Renal pelvis (tissue), 12 donors: ENCODE measurements at places on chromosomes 16 and 17.

- DNase-seq, result no peak
These were observed 165.7 kb downstream of the SHISA6 start for GRCh38 chr17:11406716-11407115.

GRCh38 chr17:49566668-49567071, 9.0 kb upstream of the NXPH3 start:
- DNase-seq, result no peak

- DNase-seq, result no peak
These were observed 459.3 kb upstream of the MAF start for GRCh38 chr16:80059836-80060235.

DNA sequence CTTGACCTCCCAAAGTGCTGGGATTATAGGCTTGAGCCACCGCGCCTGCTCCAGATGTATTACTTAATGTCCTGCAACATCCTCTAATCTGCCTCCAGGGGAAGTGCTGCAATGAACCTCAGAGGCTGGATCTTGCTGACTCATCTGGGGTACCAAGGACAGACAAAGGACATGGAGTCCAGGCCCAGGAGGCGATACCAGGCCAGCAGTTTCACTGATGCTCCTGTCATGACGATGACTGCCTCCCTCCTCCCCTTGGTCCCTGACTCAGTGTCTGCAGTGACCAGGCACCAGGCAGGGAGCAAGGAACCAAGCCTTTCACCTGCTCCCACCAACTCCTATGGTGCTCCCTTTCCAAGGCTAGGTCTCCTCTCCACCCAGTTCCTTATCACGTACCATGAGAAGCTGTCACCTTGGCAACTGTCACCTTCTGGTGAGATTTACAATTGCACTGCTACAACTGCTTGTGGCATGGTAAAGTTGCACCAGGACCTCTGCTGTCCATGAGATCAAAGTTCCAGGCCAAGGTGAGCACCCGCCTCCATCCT, 21.6 kb upstream of the PHOSPHO1 start:
- no peak for DNase-seq

DNA sequence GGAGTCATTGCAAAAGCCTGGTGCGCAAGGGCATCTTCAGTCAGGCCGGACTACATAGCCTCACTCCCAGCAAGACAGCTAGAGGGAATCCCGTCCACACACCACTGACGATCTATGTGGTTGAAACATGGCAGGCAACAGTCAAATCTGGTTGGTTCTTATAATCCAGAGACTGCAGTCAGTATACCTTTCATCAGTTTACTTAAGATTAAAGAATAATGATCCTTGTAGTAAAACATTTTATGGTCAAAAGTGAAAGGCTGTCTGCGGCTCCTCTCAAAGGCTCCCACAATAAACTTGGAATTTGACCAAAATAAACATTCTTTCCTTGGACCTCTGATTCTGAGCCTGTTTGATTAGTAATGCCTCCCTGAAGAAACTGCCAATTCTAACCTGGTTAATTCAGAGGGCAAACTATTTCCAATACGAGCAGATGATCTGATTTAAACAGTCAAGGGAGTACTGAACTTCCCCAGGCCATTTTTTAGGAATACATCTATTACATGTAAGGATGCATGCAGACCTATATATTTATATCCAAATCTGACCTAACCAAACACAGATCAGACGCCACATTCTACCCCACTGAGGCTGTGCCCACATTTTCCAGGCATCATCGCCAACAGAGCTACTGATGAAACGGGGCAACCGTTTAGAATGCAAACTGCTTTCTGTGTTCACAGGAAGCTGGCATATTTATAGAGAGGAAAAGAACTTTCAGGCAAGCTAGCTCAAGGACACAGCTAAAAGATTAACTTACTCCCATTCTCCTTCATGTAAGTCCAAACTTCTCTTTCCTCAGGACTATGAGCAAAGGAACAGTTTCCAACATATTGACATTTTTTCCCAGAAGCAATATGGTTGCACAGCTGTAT, 15.3 kb upstream of the TXNDC11 start:
- DNase-seq, result no peak

DNA sequence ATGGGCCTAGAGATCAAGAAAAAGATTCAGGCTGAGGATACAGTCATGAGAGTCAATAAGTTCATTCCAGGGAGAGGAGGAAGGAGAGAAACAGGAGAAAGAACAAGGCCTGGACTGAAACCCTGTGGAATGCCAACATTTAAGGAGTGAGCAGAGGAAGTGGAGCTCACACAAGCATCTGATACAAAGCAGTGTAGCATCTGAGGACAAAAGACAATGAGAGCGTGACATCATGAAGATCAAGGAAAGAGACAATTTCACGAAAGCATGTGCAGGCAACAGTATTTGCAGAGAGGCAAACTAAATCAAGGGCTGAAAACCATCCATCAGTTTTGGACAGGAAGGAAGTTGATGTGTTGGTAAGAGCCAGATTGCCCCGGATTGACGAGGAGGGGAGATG, 25.3 kb upstream of the SCNN1B start:
- no peak for DNase-seq

DNA sequence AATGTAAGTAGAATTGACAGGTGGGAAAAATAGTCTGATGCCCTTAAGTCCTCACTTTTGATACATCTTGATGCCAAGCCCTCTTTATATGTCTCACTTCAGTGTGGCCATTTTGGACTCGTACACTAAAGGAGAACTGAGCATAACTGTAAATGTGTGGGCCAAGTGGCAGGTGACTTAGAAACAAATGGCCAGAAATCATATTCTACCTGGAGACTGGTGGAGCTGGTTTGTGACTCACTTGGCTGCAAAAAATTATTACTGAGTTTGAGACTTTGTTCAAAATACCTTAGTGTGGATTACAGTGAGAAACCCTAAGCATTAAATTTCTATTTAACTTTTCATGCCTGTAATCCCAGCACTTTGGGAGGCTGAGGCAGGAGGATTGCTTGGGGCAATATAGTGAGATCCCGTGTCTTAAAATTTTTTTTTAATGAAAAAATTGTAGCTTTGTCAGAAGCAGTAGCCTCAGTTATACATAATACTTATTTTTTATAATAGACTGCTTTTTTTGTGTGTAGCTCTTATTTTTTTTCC, 5.0 kb downstream of the HAPSTR1 start:
- no peak for DNase-seq

DNA sequence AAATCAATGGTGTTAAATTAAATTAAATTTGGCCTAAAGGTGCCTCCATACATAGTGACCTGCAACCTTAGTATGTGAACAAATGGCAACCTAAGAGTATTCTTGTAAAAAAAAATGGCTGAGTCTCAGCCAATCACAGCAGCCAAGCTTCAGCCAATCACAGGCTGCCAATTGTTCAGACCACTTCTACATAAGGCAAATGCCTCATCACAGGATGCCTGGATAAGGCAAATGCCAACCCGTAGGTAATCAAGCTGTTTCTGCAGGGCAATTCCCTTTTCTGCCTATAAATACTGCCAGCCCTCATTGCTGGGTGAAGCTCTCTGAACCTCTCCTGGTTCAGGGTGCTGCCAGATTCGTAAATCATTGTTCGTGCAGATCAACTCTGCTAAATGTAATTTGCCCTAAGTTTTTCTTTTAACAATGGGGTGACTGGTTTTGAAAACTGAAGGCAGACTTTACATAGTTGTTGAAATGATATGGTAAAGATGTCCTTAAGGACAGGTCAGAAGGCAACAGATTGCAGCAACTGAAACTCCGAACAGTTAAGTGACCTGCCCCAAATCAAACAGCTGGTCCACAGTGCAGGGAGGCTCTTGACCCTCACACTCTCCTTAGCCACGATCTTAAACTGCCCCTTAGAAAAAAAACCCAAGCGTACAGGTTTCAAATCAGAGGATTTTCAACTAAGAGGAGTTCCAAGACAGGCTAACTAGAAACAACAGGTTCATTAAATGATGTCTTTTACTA, 50.3 kb downstream of the N4BP1 start:
- DNase-seq, result no peak

DNA sequence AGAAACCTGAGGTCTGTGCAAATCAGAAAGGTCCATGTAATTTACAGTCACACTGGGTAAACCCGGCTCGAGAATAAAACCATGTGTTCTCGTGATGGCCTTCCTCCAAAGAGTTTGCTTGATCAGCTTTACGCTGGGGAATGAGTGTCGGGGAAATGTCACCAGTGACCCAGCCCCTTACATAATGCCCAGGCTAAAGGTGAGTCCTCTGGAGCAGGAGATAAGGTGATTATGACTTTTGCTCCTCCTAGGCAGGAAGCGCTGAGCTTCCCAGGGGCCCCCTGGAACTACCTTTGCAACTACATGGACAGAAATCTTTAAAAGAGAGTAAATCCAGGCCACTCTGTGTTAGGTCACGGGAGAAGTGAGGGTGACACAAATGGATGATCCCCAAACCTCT, 15.7 kb downstream of the SLC6A4 start:
- DNase-seq, result no peak

- no peak for DNase-seq
These were observed 10.9 kb upstream of the AMFR start for GRCh38 chr16:56436258-56436657.

GRCh38 chr17:81228834-81229665, 6.3 kb upstream of the CEP131 start:
- no peak for DNase-seq

GRCh38 chr17:32659419-32659842, 172.6 kb downstream of the CDK5R1 start:
- peak; percentile 65 for DNase-seq

DNA sequence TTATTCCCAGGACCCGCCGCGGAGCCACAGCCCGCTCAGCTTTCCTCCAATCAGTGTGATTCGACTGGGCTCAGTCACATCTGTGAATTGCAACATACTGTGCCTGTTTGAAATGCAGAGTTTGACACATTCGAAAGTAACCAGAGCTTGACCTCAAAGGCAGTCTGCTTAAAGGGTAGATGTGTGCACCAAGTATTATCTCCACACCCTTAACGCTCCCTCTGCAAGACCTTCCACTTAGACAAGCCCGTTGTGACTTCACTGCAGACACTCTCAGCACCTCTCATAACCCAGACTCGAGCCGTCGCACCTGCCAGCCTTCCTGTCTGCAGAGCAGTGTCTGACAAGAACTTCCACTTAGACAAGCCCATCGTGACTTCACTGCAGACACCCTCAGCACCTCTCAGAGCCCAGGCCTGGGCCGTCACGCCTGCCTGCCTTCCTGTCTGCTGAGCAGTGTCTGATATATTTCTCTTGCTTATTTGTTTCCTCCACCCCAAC, 3.7 kb downstream of the KLHDC4 start:
- no peak for DNase-seq

- DNase-seq, result no peak
These were observed 28.7 kb downstream of the GOSR1 start for GRCh38 chr17:30505868-30506417.

DNA sequence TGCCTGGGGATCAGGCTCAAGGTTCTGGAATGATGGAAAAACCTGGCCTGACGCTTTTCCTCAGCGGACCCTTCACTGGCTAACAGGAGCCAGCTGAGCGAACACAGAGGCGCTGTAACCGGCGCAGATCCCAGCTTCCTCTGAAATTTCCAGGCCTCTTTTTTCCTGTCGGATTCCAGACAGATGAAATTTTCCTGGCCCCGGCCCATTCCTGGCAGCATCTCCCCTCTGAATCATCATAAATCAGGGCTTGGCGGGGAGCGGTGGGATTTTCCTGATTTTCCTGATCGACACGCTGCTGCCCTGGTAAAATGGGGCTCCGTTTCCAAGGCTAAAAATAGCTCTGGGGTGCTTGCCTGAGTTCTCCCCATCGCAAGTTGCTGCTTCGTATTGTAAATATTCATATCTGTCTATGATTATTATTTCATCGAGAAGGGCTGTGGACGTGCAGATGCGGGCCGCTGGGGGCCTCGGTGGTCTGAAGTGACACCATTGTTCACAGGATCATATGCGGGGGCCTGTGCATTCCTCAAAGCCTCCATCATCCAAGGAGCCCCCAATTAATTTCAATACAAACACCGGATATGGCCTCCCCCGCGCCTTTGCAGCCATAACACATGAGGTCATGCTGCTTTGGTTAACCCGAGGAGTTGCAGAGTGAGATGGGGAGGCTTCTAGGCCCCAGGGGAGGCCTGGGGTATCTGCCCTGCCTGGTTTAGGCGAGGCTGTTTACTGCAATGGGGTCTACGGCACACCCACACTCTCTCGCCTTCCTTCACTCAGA, 45.8 kb upstream of the ETV4 start:
- DNase-seq, result no peak

GRCh38 chr17:2990396-2990795, 73.0 kb downstream of the OR1D5 start:
- DNase-seq, result no peak

DNA sequence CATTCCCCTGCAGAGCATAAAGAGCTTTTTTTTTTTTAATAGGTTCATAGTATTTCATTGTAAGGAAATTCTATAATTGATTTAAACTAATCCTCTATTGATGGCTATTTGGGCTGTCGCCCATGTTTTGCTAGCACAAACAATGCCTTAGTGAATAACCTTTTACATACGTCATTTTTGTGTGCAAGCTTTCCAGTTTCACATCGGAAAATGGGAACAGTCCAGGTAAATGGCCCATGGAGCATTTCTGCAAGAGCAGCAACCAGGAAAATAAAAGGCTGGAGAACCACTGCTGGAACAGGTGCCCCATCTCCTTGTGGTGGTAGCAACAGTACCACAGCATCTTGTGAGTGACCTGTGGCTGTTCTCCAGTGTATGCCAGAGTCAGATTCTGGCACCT, 48.6 kb downstream of the CDH1 start:
- no peak for DNase-seq
